ENCODE measurements at places on chromosomes 5 and 9.

- DNase-seq, result no peak
Observed at GRCh38 chr9:126955811-126956210, 41.2 kb downstream of the RALGPS1 start.

DNA sequence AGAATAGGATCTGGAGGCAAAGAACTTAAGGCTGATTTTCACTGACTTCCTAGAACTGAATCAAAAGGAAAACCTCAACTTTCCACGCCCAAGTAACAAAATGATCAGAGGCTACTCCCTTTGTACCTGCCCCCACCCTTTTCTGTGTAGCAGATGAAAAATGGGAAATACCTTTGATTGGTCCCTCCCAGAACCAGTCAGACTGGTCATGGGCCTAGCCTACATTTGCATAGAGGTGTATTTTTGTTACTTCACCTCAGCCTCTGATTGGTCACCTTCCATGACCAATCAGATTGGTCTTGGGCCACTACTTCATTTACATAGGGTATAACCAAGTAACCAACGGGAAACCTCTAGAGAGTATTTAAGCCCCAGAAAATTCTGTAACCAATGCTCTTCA, 1553.5 kb upstream of the C9orf72 start:
- no peak for DNase-seq

GRCh38 chr9:126773004-126773607, 31.7 kb upstream of the ZBTB43 start:
- no peak for DNase-seq

DNA sequence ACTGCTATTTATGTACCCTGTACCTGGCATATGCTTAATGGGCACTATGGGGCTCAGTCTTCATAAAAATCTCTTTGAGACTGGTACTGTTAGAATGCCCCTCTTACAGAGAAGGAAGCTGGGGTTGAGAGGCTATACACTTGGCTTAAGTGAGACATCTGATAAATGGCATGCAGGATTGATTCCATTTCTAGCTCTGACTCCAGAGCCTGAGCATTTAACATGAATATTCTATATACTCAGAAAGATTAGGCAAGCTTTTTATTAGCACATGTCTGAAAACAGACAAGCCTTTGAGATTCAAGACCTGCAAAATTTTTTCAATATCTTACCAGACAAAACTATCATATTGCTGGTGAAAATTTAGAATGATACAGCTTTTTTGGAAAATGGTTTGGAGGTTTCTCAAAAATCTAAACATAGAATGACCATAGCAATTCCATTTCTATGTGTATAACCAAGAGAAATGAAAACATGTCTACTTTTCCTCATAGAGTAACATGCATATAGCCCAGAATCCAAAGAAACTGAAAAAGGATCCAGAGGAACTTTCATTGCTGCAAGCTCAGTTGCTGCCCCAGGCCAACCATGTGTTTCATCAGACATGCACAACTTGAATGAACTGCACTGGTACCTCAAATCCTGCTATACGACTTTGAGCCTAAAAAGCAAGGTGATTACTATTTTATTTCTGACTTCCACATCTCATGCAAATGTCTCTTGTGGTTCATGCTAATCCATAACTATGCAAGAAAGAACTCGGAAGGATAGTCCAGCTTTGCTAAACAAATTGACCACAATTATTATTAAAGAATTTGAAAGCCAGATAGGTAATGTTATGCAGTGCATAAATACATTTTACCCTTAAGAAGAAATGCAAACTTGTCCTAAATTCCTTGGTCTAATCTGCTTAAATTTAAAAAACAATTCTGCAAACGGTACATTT, 389.0 kb upstream of the GRIA1 start:
- DNase-seq, result no peak

DNA sequence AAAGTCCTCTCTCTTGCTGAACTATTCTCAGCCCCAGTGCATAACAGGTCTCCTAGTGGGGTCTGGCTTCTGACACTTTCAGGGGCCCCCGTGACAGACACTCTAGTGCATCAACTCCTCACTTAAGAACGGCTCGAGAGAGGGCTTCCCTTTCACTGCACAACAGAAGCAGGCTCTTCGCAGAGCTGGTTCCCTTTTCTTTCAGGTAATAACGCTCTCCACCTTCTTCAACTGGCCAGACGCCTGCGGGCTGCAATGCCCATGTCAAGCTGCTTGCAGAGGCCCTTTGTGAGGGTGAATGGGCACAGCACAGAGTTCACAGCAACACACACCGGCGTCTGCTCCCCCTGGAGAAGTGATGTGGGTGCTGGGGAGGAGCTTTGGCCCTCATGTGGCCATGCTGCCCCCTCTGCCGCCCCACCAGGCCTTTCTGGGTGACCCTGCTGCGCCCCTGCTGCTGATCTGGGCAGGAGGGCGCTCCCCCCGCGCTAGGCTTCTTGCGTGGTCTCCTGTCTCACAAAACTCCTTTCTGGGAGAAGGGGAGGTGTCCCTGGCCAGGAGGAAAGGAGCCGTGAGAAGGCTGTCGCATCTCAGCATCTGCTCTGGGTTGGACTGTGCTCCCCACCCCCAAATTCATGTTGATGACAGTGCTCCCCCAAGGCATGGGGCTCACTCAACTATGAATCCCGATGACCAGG, 2.4 kb downstream of the MRPL36 start:
- no peak for DNase-seq

- no peak for DNase-seq
Observed at GRCh38 chr5:102823441-102823874, 68.4 kb downstream of the PAM start.

Data from NCI-H774 (cell line).